ENCODE measurements at places on chromosomes 13 and 19.
A peak's percentile ranks its signal among the peaks of the same experiment; 100 is the strongest.

DNA sequence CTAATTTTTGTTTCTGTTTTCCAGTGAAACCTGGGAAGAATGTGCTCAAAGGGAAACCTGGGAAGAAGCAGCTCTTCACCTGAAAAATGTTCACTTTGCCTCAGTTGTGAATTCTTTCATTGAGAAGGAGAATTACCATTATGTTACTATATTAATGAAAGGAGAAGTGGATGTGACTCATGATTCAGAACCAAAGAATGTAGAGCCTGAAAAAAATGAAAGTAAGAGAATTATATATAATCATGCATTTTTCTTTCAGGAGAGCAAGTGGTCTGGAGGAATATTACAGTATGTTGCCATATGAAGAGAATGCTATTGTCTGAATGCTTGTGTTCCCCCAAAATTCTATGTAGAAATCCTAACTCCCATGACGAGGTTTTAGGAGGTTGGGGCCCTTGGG, 3.4 kb downstream of the NUDT15 start:
- H3K4me3 ChIP-seq: no peak overlapping the region
- no peak for DNase-seq
- H3K36me3 ChIP-seq: peaks cover 28% of the 10 kb centered on the region
- peaks cover 46% of the 10 kb centered on the region for H3K4me1 ChIP-seq

- no peaks in the 10 kb centered on the region for H3K36me3 ChIP-seq
- no peak for DNase-seq
- no peaks in the 10 kb centered on the region for H3K27me3 ChIP-seq
- no peaks in the 10 kb centered on the region for H3K4me1 ChIP-seq
- no peak overlapping the region for H3K4me3 ChIP-seq
- H3K27ac ChIP-seq: no peak overlapping the region
These were observed 50.6 kb upstream of the PCDH20 start for GRCh38 chr13:61466280-61466679.

- no peaks in the 10 kb centered on the region for H3K36me3 ChIP-seq
- H3K27me3 ChIP-seq: peaks cover 11% of the 10 kb centered on the region
- peak overlapping the region; percentile 23 for H3K27ac ChIP-seq
- H3K4me3 ChIP-seq: peak overlapping the region; percentile 26
- peaks cover 10% of the 10 kb centered on the region for H3K4me1 ChIP-seq
- DNase-seq: peak; percentile 75
These were observed 9.1 kb upstream of the DPP9 start for GRCh38 chr19:4732680-4733114.

GRCh38 chr13:24834902-24835510, 71.0 kb downstream of the RNF17 start:
- H3K4me3 ChIP-seq: no peak overlapping the region
- DNase-seq: no peak
- no peaks in the 10 kb centered on the region for H3K4me1 ChIP-seq
- H3K36me3 ChIP-seq: no peaks in the 10 kb centered on the region
- H3K27me3 ChIP-seq: peaks cover 14% of the 10 kb centered on the region

GRCh38 chr13:108409730-108410129, 140.2 kb downstream of the TNFSF13B start:
- peaks cover 50% of the 10 kb centered on the region for H3K4me1 ChIP-seq
- no peak for DNase-seq
- H3K27me3 ChIP-seq: no peaks in the 10 kb centered on the region
- H3K27ac ChIP-seq: no peak overlapping the region

DNA sequence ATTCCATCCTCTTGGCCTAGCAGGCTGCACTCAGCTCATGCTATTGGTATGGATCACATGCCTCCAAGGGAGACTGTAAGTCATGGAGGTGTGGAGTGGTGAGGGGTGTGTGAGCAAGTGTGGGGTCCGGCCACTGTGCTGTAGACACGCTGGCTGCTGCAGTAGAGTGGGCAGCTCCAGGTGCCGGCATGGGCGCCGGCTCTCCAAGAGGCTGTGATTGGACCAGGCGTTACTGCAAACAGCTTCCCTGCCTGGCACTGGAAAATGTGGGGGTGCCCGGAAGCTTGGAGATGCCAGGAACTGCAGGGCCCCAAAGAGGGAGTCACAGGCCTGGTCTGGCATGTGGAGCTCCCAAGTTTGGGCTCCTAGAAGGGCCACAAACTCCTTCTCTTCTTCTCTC, 245.7 kb downstream of the GPC6 start:
- H3K4me3 ChIP-seq: no peak overlapping the region
- H3K36me3 ChIP-seq: no peaks in the 10 kb centered on the region
- DNase-seq: no peak
- H3K27me3 ChIP-seq: no peaks in the 10 kb centered on the region
- H3K4me1 ChIP-seq: no peaks in the 10 kb centered on the region

DNA sequence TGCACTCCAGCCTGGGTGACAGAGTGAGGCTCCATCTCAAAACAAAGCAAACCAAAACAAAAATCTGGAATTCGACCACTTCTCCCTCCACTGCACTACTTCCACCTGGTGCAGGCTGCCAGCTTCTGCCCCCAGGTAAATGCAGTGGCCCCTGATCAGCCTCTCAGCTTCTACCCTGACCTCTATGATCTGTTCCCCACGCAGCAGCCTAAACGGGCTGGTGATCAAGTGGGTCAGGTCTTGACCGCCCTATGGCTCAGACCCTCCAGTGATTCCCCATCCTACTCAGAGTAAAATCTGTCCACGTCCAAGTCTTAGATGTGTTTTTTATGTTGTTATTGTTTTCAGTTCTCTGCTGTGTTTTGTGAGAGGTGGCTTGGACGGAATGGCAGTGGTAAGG, 163.9 kb downstream of the KCTD15 start:
- H3K27ac ChIP-seq: no peak overlapping the region
- H3K4me1 ChIP-seq: no peaks in the 10 kb centered on the region
- H3K27me3 ChIP-seq: peaks cover 14% of the 10 kb centered on the region
- H3K36me3 ChIP-seq: no peaks in the 10 kb centered on the region
- no peak overlapping the region for H3K4me3 ChIP-seq

- DNase-seq: no peak
- no peaks in the 10 kb centered on the region for H3K4me1 ChIP-seq
- no peak overlapping the region for H3K4me3 ChIP-seq
- H3K27ac ChIP-seq: no peak overlapping the region
- peaks cover 5% of the 10 kb centered on the region for H3K27me3 ChIP-seq
These were observed 244.2 kb downstream of the UQCRFS1 start for GRCh38 chr19:28968721-28969120.
